ENCODE measurements at places on chromosomes 5 and 9.

DNA sequence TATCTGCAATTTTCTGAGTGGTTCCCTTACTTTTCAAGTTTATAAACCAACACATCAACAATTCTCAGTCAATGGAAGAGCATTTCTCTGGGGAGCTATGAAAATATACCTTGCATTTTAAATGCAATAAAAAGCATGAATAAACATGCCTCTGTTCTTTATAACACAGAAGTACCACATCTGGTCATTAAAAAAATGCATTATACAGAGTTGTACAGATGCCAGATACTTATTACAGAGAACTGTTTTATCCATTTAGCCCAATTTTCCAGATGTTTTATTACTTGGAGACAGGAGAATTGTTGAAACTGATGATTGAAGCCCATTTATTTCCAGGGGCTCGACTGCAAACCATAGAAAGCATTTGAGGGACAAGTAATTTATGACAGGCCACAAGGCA lies 19.2 kb upstream of the HEXB start:
- DNase-seq: no peak
- H3K4me1 ChIP-seq: no peaks in the 10 kb centered on the region
- peaks cover 5% of the 10 kb centered on the region for H3K27me3 ChIP-seq
- no peaks in the 10 kb centered on the region for H3K36me3 ChIP-seq

GRCh38 chr9:93525476-93525875 lies 50.9 kb upstream of the PHF2 start:
- DNase-seq: no peak
- no peak overlapping the region for H3K27ac ChIP-seq
- peaks cover 61% of the 10 kb centered on the region for H3K36me3 ChIP-seq
- no peaks in the 10 kb centered on the region for H3K27me3 ChIP-seq

- no peak for DNase-seq
- H3K27me3 ChIP-seq: no peaks in the 10 kb centered on the region
- H3K27ac ChIP-seq: no peak overlapping the region
- no peaks in the 10 kb centered on the region for H3K4me1 ChIP-seq
- H3K4me3 ChIP-seq: no peak overlapping the region
Observed at GRCh38 chr9:126366366-126367011, 39.9 kb downstream of the MVB12B start.

DNA sequence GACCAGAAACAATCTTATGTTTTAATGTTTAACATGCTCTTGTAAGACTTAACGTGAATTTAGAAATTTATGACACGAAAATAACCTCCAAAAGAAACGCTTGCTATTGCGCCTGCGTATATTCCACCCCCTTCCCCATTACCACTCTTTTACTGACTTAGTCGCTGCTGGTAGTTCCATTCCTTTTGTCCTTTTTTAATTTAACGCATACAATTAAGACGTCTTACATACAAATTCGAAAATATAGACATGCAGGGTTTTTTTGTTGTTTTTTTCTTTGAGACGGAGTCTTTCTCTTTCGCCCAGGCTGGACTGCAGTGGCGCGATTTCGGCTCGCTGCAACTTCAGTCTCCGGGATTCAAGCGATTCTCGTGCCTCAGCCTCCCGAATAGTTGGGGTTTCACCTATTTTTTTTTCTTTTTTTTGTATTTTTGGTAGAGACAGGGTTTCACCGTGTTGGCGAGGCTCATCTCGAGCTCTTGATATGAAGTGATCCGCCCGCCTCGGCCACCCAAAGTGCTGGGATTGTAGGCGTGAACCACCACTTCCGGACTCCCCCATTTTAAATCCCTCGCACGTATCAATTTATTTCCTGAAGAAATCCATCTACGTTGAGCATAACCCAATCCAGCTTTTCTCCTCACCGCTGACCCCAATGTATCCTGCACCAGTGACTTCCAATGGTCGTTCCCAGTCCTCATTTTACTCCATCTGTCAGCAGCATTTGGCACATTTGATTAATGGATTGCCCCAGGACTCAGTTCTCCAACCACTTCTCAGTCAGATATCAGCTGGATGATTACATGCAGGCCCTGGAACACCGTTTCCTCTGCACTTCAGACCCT lies 684 bp upstream of the MED7 start:
- peaks cover 13% of the 10 kb centered on the region for H3K36me3 ChIP-seq
- peak; percentile 62 for DNase-seq
- H3K27me3 ChIP-seq: no peaks in the 10 kb centered on the region
- H3K4me1 ChIP-seq: peaks cover 36% of the 10 kb centered on the region
- peak overlapping the region; percentile 98 for H3K4me3 ChIP-seq

GRCh38 chr5:56004874-56005273 lies 10.1 kb upstream of the IL6ST start:
- H3K4me3 ChIP-seq: no peak overlapping the region
- H3K36me3 ChIP-seq: no peaks in the 10 kb centered on the region
- no peaks in the 10 kb centered on the region for H3K27me3 ChIP-seq

DNA sequence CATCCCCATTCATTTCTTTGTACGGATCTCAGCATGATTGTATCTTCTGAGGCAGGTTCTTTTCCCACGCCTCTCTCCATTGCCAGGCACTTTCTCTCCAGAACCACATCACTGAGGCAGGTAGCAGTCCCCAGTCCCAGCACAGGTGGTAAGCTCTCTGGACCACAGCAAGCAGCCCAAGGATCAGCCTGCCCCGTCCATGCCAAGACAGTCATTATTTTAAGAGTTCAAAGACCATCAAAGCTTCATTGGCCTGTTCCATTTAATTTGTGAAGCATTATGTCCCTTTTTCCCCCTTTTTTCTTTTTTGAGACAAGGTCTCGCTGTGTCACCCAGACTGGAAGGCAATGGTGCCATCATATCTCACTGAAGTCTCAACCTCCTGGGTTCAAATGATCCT lies 171.7 kb downstream of the AUH start:
- H3K36me3 ChIP-seq: no peaks in the 10 kb centered on the region
- H3K27ac ChIP-seq: no peak overlapping the region
- DNase-seq: no peak

DNA sequence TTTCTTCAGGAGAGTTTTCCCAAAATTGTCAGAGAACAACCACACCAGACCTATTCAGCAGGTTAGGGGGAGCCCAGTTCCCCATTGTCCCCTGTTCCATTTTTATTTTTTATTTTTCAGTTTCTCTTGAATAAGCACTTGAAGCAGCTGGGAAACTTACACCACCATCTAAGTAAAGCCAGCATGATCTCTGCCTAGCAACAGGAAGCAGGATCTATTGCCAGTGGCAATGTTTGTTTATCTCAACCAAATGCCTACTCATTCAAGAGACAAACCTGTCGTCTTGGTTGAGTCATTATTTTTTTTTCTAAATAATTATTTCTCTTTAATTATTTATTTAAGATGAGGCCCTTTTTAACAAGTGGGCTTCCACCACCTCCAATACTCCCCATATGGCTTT lies 379.3 kb downstream of the PLK2 start:
- no peaks in the 10 kb centered on the region for H3K36me3 ChIP-seq
- H3K27ac ChIP-seq: no peak overlapping the region
- no peak for DNase-seq
- no peak overlapping the region for H3K4me3 ChIP-seq
- no peaks in the 10 kb centered on the region for H3K4me1 ChIP-seq

DNA sequence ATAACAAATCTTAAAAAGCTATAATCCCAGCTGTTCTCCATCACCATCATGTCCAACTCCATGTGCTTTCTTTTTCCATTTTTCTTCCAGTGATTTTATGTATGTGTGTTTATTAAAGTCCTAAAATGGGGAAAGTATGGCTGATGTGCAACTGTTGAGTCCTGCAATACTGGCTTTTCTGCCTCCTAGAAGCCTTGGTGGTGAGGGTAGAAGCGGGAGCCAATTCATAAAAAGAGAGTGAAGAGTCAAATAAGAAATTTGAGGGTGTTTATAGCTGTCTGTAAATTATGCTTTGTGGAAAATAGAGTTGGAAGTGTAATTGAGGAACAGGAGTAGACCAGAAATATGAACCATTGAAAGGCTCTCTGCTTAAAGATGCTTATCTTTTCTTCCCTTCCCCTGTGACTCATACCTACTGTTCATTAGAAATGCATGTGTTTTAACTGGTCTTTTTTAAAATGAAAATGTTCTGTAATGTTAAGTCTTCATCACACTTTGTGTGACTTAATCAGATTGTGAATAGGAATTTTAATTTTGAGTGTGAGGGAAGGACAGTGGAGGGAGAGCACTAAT lies 80.1 kb downstream of the ZCCHC7 start:
- H3K36me3 ChIP-seq: peaks cover 3% of the 10 kb centered on the region
- no peak for DNase-seq

- H3K27me3 ChIP-seq: no peaks in the 10 kb centered on the region
- DNase-seq: no peak
- peaks cover 25% of the 10 kb centered on the region for H3K36me3 ChIP-seq
- H3K4me3 ChIP-seq: peak overlapping the region; percentile 61
Observed at GRCh38 chr5:119357270-119357669, 1.5 kb downstream of the TNFAIP8 start.

GRCh38 chr5:2991884-2992283 lies 240.4 kb upstream of the IRX2 start:
- DNase-seq: no peak
- no peaks in the 10 kb centered on the region for H3K36me3 ChIP-seq
- no peak overlapping the region for H3K27ac ChIP-seq
- no peak overlapping the region for H3K4me3 ChIP-seq
- no peaks in the 10 kb centered on the region for H3K27me3 ChIP-seq

DNA sequence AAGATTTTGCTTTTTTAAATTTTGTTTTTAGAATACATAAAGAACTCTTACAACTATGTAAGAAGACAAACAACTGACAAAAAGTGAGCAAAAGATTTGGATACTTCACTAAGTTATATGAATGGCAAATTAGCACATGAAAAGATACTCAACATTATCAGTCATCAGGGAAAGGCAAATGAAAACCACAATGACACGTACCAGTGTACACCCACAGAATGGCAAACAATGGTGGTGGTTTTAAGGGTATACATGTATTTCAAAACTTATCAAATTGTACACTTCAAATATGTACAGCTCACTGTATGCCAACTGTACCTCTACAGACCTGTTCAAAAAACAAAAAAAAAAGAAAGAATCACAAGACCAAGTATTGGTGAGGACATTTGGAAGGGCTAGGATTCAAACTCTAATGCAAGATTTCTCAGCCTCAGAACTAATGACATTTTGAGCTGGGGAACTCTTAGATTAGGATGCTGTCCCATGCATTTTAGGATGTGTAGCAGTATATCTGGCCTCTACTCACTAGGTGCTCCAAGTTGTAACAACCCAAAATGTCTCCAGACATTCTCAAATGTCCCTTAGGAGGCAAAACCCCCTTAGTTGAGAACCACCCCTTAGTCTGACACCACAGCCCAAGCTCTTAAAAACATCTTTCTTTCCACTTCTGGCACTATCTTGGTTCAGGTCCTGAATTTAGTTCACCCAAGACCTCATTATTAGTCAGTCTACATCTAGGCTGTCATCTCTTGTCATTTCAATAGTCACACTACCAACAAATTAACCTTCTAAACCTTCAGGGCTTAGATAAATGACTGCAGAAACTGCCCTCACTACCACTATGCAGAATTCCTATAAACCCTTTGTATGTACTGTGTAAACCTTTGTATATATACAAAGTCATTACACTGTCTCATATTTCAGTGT lies 9.7 kb downstream of the SCAI start:
- H3K4me3 ChIP-seq: no peak overlapping the region
- H3K27me3 ChIP-seq: no peaks in the 10 kb centered on the region
- H3K36me3 ChIP-seq: peaks cover under 1% of the 10 kb centered on the region

DNA sequence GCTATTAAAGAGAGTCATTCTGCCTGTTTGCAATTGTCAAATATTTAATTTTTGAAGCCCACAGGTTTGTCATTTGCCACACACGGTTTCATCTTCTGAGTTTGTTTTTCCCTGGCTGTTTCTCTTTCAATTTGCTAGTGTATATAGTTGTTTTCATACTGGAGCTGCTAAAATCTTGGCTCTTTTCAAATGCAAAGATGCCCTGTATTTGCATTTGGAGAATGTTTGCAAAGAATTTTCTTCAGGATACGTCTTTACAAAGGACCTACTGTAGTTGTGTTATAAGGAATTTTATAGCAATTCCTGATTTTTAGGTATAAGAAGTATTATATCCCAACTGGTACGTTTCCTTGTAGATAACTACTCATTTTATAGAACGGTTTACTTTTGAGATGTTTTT lies 48.0 kb downstream of the IZUMO3 start:
- H3K27me3 ChIP-seq: no peaks in the 10 kb centered on the region
- DNase-seq: no peak
- H3K27ac ChIP-seq: no peak overlapping the region
- no peak overlapping the region for H3K4me3 ChIP-seq
- no peaks in the 10 kb centered on the region for H3K36me3 ChIP-seq

DNA sequence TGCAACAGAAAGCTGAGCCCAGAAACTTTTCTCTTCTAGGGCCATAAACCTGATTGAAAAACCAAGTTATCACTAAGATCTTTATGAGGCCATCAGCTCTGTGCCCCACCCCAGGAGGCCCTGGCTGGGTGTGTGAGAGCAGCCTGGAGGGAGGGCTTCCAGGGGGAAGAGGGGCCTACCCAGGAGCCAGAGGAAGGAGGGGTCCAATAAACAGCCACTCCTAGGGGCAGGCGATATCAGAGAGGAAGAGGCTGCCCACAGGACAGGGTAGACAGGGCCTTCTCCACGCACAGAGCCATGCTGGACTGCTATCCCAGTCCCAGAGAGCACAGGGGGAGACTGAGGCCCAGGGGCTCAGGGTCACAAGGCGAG lies 4.5 kb upstream of the CDX1 start:
- no peak overlapping the region for H3K27ac ChIP-seq
- DNase-seq: no peak
- no peak overlapping the region for H3K4me3 ChIP-seq
- peaks cover 21% of the 10 kb centered on the region for H3K27me3 ChIP-seq
- no peaks in the 10 kb centered on the region for H3K4me1 ChIP-seq

All from CD4-positive, alpha-beta T cell (primary cell).